ENCODE measurements at places on chromosomes 7 and 10. TPM values are rescaled to one million over a fixed set of nuclear protein-coding genes. Genes with fewer than 3 reads are reported as not detected.

DNA sequence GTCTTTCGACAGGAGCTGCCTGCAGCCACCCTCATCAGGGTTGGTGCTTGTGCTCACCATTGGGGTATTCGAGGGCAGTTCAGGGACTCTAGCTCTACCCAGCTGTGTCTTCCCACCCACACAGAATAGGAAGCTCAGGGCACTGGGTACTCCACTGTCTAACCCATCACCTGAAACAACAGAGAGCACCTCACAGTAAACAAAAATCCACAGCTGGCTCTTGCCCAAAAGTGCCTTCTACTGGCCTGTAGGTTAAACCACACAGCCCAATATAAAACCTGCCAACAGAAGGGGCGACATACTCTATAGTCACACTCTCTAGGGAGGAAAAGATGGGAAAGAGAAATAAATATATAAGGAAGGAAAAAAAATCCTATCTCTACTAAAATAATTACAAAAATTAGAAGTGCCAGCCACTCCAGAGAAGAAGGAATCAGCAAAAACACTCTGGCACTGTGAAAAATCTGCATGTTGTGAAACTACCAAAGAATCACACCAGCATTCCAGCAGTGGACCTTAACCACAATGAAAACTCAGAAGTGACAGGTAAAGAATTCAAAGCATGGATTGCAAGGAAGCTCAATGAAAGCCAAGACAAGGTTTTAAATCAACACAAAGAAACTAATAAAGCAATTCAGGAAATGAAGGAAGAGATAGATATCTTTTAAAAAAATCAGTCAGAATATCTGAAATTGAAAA lies 110.0 kb downstream of the HGF start:
- DNase-seq = no peak

NCF1 gene
- 2.0 TPM for total RNA-seq

GRCh38 chr7:94655848-94656657 lies at the start of gene SGCE:
SGCE (minus strand) TSS chr7:94656133; CDS start chr7:94656098, 35 bp downstream.
- DNase-seq = peak; percentile 67

- no peak for DNase-seq
Measured at GRCh38 chr10:69418052-69418752, 1.5 kb upstream of the TACR2 start.

DNA sequence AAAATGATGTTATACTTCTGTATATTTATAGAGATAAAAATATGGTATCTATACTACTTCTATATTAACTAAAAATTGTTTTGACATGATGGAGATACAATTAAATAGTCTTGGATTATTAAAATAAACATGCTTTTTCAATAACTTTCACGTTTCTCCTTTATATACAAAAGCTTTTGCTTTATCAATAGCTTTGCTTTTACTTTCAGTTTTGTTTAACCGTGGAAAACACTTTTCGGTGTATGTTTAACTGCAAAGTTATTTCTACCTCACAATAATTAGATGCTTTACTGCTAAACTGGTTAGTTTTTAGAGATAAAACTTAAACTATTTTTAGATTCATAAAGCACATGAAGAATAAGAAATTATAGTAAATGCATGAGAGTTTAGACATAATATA lies 432.1 kb upstream of the PCDH15 start:
- no peak for DNase-seq

- no peak for DNase-seq
Measured at GRCh38 chr10:44627591-44628354, 242.9 kb upstream of the CXCL12 start.

ACBD7 gene
- 3.5 TPM for total RNA-seq

DNA sequence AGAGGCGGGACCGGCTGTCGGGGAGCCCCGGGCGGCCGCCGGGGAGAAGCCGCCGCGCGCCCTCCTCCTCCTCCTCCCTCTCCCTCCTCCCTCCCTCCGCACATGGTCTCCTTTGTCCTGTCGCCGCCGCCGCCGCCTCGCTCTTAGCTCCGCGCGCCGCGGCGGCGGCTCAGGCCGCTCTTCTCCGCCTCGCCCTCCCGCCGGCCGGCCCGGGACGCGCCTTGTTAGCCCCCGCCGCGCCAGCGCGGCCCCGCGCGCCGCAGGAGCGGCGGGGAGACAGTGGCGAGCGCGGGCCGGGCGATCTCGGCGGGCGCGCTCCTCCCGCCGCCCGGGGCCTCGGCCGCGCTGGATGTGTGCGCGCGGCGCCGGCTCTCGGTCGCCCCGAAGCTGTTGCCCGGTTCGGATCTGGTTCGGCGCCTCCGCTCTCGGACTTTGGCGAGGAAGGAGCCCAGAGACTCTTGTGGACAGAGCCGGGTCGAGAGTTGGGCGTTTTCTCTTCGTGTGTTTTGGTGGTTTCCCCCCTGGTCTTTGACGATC lies 437.4 kb upstream of the GALNT17 start:
- DNase-seq = peak; percentile 47

GRCh38 chr7:28096713-28097112 lies 83.9 kb downstream of the JAZF1 start:
- DNase-seq = peak; percentile 66

GOT1 gene
- total RNA-seq = 19.7 TPM

- no peak for DNase-seq
Measured at GRCh38 chr10:64535131-64535867, 1014.1 kb downstream of the REEP3 start.

DNA sequence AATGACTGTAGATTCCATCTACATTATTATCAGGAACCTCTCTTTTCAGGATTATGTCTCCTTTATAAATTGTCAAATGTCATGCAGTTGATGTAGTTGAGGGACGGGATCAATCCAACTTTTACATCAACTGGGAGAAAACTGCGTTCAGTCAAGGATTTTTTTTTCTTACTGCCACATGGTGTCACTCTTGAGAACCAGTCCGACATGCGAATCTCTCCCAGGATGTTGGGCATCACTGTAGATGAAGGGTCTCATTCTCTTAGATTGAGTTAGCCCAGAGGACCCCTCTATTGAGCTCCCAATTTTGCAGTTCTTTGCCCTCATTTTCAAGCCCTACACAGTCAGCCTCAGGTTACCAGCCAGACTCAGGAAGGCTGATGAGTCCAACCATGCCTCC lies 120.3 kb upstream of the PTPRZ1 start:
- no peak for DNase-seq

GRCh38 chr10:94725871-94726270 lies 36.6 kb upstream of the CYP2C19 start:
- no peak for DNase-seq

DNA sequence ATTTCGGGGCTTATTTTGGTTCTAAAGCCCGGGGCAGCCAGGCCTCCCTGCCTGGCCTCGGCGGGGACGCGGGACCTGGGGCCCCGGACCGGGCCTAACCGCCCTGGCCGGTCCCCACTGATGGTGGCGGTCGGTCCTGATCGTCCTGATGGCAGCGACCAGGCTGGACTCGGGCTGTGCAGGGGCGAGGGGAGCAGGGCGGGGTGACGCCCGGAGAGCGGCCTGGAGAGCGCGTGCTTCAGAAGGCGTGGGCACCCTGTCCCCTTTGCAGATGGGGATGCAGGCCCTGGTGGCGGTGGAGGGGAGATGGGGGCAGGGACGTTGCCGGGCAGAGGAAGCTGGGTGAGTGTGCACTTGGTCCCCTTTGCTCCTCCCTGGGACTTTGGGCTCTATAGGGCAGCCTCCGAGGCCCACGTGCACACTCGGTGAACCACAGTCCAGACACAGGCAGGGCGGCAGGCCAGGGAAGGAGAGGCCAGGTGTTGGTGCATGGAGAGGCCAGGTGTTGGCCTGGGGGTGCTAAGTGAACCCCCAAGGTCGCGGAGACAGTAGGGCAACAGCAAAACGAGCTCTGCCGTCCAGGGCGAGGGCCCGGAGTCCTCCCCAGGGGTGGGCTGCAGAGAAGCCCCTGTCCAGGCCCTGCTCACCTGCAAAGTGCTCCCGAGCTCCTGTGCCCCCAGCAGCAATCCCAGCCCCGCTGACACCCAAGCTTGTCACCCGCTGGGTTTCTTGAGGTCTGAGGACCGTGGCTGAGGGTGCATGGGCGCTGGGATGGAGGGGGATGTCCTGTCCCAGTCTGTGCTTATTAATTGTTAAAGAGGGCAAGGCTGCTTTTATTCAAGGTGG lies 42.4 kb upstream of the FAM20C start:
- DNase-seq = peak; percentile 22

UTF1 gene
- total RNA-seq = 9.2 TPM

POM121C gene
- total RNA-seq = 39.8 TPM

DNA sequence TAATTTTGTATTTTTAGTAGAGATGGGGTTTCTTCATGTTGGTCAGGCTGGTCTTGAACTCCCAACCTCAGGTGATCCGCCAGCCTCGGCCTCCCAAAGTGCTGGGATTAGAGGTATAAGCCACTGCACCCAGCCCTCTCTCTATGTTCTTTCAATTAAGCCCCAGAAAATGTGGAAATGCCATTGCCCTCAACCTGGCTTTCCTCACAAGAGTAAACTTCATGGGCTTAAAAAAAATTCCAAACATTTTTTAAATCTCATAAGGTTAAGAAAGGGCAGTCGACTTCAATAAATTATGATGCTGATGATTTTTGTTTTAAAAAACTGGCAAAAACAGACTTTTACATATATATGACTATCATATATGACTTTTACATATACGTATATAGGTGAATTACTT lies 107.6 kb downstream of the TES start:
- DNase-seq = no peak

DNA sequence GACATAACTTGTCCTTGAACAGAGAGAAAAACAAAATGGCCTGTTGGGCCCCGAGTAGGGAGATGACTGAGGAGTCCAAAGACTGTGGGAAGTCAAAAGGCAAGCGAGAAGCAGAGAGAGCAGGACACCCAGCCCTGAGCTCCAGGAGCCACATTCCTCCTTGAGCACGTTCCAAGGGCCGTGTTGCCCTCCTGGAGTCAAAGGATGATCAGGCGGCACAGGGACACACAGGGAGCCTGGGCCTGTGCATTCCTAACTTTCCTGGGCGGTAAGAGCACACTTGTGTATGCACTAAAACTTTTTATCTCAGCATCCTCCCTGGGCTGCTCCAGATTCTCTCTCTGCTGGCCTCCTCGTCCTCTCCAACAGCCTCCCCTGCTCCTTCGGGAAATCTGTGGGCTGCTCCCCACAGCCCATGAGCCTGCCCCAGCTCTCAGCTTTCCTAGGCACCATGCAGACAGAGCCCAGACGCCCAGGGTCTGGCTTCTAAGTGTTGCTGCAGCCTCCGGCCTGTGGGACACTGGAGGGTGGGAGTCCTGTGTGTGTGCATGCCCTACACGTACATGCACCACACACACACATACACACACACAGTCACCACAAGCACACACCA lies 281.8 kb downstream of the POU6F2 start:
- DNase-seq = no peak

CRPPA gene
- total RNA-seq = 1.6 TPM

GRCh38 chr10:693506-693905 lies 4.0 kb upstream of the DIP2C start:
- DNase-seq = peak; percentile 51

DNA sequence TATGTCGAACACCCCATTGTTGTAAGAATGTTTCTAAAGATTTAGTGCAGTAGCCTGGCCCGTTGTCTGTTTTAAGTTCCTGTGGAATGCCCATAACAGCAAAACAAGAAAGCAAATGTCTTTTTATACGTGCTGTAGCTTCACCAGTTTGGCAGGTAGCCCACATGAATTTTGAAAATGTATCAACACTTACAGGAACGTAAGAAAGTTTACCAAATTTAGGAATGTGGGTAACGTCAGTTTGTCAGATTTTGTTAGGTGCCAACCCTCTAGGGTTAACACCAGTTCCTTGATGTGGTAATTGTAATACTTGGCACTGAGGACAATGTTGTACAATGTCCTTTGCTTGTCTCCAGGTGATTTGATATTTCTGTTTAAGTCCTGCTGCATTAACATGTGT lies 3.2 kb upstream of the GIMAP4 start:
- DNase-seq = no peak

DNA sequence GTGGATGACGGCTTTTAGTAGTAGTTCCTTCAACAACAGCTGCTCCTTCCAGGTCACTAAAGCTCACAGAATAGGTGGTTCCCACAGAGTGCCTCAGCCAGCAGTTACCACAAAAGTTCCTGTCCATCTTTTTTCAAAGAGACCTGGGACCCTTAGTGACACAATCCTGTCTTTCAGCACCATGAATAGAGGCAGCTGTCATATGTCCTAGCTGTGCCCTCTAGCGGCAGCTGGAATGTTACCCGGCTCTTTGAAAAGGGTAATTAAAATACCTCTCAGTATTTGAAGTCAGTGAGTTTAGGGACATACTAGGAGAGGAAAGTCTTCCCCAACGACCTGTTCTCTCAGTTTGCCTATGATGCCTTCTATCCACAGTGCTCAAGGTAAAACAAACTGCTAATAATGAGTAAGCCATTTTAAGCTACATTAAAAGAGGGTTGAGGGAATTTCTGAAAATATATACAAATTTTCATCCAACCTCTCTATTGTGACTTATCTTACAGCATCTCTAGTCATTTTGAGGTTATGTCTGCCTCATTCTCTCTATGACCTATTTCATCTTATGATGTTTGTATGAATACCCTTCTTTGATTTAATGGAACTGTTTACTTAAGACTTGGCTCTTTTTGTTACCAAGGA lies 290.8 kb downstream of the NXPH1 start:
- no peak for DNase-seq

- DNase-seq = no peak
Measured at GRCh38 chr7:21690705-21691104, 147.9 kb downstream of the DNAH11 start.

- DNase-seq = no peak
Measured at GRCh38 chr10:22219308-22219707, 1.5 kb upstream of the EBLN1 start.

- DNase-seq = no peak
Measured at GRCh38 chr10:71213761-71214440, 1.5 kb downstream of the UNC5B start.

GRCh38 chr10:48759113-48759901 lies 74.6 kb downstream of the WDFY4 start:
- DNase-seq = no peak

DNA sequence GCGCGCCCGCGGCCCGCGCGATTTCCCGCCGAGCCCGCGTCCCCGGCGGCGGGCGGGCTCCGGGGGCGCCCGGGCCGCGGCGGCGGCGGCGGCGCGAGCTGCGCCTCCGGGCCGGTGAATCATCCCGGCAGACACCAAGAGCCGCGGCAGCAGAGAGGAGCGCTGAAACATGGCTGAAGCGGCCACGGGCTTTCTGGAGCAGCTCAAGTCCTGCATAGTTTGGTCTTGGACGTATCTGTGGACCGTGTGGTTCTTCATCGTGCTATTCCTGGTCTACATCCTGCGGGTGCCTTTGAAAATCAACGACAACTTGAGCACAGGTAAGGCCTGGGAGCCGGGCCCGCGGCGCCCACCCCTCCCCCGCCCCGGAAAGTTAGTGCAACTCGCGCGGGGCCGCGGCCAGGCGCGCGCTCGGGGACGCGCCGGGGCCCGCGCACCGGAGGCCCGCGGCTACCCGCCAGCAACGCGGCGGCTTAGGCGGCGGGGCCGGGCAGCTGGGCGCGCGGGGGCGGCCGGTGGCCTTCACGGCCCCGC lies at the start of gene ST7:
Gene ST7, plus strand, starts transcription at position 130 of the 534 bp plus-strand sequence. Its CDS starts 40 bp downstream, at position 170.
- DNase-seq = peak; percentile 53

- no peak for DNase-seq
Measured at GRCh38 chr10:90947030-90947960, 26.4 kb upstream of the ANKRD1 start.

CCDC3 gene
- 17.6 TPM for total RNA-seq

DNA sequence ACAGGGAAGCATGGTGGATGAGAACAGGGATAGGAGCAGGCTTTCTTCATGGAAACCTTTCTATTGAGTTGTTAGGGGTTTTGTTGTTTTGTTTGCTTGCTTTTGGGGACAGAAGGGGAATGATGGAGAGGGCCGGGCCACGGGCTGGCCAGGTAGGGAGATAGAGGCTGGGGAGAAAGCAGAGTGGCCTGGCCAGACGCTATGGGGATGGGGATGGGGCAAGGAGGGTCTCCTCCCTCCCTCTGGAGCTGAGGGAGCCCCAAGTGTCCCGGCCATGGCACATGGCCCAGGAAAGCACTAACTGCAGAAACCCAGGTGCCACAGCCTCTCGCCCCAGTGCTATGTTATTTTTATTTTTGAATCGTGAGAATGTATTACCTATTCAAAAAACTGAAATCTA lies 10.0 kb downstream of the AOC1 start:
- peak; percentile 0 for DNase-seq

All from prostate gland (tissue), 2 donors.